ENCODE measurements at places on chromosomes 2 and 18.

GRCh38 chr2:6730649-6731532 is 134.8 kb downstream of the CMPK2 start:
- no peak for DNase-seq

DNA sequence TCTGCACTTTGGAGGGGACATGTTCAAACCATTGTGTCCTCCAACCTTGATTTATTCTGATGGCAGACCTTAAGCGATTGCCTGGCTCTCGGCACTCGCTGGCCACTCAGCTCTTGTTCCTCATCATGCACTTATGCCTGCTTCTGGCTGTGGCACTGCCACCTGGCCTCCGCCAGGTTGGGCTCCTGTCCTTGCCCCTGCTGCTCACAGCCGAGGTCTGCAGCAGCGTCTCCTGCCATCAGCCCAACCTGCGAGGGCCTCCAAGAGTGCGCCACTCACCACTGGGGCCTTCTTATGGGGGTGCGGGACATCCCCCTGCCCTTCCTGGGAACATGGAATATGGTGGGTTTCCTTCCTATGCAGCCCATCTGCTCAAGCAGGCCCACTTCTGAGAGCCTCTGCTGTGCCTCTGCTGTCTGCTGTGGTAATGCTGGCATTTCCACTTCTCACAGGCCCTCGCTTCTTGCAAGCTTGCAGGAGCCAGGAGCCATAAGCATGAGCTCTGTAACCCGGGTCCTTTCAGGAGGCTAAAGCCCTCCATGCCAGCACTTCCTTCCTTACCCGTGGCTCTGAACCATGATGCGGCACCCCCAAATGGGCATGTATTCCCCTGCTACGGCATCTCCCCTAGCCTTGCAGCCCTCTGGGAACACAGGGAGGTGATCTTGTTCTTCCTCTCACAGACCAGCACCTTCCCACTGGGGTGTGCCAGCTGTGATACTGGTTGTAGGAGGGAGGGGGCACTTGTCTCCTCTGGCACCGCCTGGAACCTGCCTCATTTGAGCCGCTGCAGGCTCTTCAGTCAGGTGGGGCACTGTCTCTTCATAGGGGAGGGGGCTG is 58.6 kb upstream of the HS6ST1 start:
- no peak for DNase-seq

DNA sequence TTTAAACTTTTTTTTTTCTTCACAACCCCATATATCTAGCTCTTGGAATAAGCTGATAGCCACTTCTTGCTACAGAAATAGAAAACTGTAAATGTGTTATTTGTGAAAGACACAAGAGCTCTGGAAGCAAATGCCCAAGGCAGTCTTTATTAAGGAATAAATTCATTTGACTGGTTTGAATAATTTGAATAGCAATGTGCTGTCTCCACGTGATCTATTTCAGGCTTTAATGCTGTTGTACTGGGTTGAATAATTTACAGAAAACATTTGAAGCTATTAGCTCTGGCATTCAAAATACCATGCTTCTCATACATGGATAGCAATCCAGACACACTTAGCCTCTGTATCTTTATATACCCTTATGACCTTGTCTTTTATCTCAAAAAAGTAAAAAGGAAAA is 366.7 kb upstream of the KCNJ3 start:
- no peak for DNase-seq

DNA sequence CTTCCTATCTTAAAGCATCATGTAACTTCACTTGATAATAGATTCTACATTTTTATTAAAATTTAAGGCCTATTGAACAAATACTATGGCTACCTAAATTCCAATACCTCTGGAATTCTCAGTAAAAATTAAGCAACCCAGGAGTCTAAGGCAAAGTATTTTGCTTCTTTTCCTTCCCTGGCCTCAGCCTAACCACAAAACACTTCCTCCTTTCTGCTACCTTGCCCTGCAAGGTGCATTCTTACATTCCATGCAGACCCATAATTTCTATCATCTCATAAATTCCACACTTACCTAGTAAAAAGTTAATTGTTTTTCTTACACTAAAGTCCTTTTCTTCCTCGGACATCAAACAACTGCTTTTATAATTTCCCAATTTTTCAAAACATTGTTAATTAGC is 3.7 kb downstream of the MBOAT2 start:
- DNase-seq: no peak

DNA sequence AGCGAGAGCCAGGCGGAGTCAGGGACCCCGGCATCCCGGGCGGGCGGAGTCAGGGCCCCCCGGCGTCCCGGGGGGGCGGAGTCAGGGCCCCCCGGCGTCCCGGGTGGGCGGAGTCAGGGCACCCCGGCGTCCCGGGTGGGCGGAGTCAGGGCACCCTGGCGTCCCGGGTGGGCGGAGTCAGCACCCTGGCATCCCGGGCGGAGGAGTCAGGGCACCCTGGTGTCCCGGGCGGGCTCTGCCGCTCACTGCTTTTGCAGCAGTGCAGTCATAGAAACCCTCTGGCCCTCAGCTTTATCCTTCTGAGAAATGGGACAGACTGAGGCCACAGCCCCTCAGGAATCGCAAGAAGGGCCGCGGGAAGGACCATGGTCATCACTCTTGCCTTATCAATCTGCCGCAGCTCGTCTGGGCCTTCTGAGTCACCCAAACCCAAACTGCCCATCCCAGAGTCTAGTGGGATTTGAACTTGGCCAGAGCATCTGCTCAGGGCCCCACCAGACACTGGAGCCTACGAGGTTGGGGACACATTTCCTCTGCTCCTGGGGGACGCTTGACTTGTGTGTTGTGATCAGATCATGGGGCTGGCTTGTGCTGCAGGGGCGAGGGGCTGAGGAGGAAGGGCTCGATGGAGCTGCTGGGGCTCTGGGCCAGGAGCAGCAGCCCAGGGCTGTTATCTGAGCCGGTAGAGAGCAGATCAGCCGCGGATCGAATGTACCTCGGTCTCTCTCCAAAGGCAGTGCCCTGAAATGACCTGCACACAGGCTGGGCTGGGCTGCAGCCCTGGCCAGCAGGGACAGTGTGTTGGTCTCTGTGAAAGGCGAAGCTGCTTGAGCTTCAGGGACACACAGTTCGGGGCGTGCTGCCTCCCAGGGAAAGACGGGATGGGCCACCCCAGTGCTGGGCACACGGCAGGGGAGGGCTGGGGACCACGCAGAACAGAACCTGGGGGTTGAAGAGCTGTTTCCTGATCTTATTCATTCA is 290.1 kb upstream of the HDAC4 start:
- no peak for DNase-seq

GRCh38 chr2:27370816-27371620 is 602 bp downstream of the SNX17 start:
- no peak for DNase-seq

DNA sequence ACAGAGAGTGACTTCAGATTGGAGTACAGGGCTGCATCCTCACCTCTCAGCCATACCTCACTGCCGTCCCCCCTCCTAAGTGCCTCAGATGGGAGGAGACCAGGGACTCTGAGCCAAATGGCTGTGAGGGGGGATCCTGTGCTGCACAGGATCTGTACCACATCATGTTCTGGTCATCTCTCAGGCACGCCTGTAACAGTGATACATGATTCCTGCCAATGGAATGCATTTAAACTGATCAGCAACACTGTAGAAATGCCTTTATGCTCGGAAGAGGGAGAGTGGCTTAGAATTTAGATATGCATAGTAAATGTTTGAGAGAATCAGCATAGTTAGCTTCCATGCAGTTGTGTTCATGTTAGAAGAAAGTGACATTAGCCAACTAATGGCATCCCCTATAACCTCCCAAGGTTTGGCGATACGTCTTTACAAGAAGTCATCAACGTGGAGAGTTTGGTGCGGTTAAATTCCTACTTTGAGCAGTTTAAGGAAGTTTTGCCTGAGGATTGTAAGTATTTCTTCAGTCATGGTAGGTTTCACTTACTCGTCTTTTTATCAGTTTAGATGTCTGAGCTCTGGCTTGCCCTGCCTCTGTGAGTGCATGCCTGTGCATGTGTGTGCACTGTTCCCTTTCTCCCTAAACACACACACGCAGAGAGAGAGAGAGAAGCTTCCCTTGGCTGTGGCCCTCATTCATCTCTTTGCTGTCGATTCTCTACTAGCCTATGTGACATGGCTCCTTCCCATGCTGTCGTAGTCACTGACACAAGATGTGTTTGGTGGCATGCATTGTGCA is 40.0 kb downstream of the COA5 start:
- no peak for DNase-seq

DNA sequence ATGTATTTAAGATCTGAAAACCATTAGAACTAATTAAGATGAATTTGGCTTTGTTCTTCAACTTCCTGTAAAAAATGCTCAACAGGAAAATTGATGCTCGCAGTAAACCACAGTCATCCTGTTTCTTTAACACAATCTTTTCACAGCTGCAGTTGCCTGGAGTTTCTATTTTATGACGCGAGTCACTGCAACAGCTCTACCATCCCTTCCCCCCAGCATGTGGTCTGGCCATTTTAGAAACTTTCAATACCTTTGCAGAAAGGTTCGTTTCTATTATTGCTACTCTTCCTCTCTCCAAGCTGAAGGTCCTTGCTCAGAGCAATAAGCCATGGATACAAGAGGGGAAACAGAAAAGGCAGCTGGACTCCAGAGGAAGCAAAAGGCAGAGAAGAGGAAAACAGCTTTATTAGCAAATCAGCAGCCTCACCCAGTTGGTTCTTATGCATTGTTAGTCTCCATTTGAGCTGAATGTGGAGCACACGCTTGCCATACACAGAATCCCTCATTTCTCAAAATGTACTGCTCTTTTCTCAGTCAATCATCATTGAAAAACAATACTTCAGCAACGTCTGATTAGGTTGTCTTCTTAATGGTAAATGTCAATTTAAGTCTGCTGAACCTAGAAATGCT is 3.9 kb downstream of the WIPF1 start:
- peak; percentile 50 for DNase-seq
